ENCODE measurements at places on chromosomes 7 and 10. TPM values are rescaled to one million over a fixed set of nuclear protein-coding genes. Genes with fewer than 3 reads are reported as not detected.

CNTNAP2 gene
- total RNA-seq = not detected

DNA sequence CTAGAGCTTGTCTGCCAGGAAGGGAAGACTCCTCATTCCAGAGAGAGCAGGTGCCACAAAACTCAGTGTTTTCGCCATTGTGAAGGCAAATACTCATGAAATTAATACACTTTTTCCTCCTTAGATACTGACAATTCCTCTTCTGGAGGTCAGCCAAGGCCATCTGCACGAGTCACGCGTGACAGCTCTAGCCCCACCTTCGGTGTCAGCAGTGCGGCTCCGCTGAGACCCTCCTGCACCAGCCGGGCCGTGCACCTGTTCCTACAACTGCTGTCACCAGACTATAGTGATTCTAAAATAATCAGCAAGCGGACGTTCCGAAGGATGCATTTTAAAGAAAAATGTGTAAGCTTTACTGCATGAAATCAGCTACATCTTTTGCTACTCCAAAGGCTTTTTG lies 127.7 kb downstream of the DIP2C start:
- DNase-seq = no peak

LRRC4 gene
- total RNA-seq = not detected

ASAH2 gene
- 2.2 TPM for total RNA-seq

- no peak for DNase-seq
Observed at GRCh38 chr10:27621461-27621860, 117.4 kb downstream of the RAB18 start.

CASD1 gene
- 8.8 TPM for total RNA-seq

DNA sequence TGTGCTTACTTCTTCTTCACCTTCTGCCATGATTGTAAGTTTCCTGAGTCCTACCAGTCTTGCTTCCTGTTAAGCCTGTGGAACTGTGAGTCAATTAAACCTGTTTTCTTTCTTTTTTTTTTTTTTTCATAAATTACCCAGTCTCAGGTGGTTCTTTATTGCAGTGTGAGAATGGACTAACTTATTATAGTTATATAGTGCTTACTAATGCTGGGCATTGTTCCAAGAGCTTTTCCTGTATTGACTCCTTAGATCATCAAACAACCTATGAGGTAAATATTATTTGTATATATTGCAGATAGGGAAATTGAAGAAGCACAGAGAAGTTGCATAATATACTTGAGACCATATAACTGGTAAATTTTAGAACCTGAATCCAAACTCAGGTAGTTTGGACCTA lies 98.1 kb downstream of the MBL2 start:
- peak; percentile 8 for DNase-seq

ZNF479 gene
- not detected for total RNA-seq

DNA sequence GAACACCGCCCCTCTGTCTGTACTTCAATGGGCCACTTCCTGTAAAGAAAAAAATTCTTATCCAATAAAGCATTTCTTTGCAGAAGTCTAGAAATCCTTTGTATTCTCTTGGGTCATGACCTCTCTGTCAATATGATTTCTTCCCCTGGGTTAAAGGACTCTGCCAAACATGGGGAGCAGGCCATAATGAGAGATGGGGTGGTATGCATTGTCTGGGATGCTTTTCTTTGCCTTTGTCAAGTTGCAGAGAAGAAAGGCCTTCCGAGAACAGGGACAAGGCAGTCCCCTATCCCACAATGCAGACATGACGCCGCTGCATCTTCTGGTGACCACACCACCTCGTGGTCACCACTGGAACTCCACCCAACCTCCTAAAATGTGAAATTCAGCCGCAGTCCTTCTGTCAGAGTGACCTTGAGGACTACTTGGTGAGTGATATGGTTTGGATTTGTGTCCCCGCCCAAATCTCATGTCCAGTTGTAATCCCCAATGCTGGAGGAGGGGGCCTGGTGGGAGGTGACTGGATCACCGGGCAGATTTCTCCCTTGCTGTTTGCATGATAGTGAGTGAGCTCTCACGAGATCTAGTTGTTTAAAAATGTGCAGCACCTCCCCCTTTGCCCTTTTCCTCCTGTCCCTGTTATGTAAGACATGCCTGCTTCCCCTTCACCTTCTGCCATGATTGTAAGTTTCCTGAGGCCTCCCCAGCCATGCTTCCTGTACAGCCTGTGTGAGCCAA lies 15.2 kb upstream of the FRMPD2 start:
- peak; percentile 26 for DNase-seq

GPC2 gene
- total RNA-seq = 4.7 TPM

ECHDC3 gene
- 6.9 TPM for total RNA-seq

- DNase-seq = no peak
Observed at GRCh38 chr7:47225387-47226131, 356.4 kb downstream of the TNS3 start.

DNA sequence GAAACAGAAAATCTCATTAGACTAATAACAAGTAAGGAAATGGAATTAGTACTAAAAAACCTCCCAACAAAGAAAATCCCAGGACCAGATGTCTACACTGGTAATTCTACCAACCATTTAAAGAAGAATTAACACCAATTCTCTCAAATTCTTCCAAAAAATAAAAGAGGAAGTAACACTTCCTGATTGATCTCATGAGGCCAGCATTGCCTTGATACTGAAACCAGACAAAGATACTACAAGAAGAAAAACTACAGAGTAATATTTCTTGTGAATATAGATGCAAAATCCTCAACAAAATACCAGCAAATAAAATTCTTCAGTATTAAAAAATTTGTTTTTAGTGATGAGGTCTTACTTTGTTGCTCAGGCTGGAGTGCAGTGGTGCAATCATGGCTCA lies 21.3 kb downstream of the GCK start:
- no peak for DNase-seq

CYP3A7 gene
- not detected for total RNA-seq

DNA sequence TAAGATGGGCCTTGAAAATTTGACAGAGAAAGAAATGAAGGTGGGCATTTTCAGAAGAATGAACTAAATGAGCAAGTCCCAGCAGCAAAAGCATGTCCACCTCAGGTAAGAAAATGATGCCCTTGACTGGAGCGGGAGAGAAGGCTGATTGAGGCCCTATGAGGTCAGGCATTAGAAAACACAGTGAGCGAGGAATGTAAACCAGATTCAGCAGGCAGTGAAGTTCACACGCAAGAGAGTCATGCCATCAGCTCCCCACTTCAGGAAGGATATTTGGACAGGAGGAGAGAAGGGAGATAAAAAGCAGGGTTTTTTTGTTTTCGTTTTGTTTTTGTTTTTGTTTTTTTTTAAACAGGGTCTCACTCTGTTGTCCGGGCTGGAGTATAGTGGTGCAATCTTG lies 166.4 kb downstream of the PPP1R17 start:
- DNase-seq = no peak

PRKCQ gene
- 5.3 TPM for total RNA-seq

ANK3 gene
- total RNA-seq = 12.9 TPM

- no peak for DNase-seq
Observed at GRCh38 chr7:93332172-93332571, 100.0 kb downstream of the VPS50 start.

GRCh38 chr10:114815791-114816190 lies 5.8 kb upstream of the FHIP2A start:
- no peak for DNase-seq

SHH gene
- 0.35 TPM for total RNA-seq

- DNase-seq = no peak
Observed at GRCh38 chr7:5797716-5798115, 16.3 kb upstream of the RNF216 start.

MYL10 gene
- not detected for total RNA-seq

DNA sequence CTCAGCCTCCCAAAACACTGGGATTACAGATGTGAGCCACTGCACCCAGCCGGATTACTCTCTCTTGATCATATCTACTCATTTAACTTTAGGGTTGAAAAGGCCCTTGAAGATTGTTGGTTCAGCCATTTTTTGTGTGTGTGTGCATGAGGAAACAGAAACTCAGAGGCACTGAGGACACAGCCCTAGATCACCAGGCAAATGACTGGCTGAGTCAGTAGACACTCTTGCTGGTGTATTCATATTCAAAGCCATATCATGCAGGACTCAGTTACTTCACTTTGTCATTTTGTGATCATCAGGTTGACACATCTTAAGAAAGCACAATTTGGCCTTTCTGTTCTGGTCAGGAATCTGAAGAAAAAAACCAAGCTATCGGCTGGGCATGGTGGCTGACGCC lies 253.4 kb downstream of the TRIL start:
- DNase-seq = no peak

GRCh38 chr7:49500741-49501140 lies 272.7 kb upstream of the VWC2 start:
- no peak for DNase-seq

GRCh38 chr7:111796671-111797070 lies 234.4 kb upstream of the IMMP2L start:
- DNase-seq = peak; percentile 17

PNLIP gene
- total RNA-seq = not detected

Measured in mammary epithelial cell (primary cell).